Activated CD4-positive, alpha-beta T cell treated with anti-CD3 and anti-CD28 coated beads, Interleukin-2, amount 50 U/mL, for 4 hours (primary cell): ENCODE measurements at places on chromosomes 2 and 18.

GRCh38 chr18:3624935-3625741, 175.2 kb downstream of the TGIF1 start:
- DNase-seq: peak; percentile 61

DNA sequence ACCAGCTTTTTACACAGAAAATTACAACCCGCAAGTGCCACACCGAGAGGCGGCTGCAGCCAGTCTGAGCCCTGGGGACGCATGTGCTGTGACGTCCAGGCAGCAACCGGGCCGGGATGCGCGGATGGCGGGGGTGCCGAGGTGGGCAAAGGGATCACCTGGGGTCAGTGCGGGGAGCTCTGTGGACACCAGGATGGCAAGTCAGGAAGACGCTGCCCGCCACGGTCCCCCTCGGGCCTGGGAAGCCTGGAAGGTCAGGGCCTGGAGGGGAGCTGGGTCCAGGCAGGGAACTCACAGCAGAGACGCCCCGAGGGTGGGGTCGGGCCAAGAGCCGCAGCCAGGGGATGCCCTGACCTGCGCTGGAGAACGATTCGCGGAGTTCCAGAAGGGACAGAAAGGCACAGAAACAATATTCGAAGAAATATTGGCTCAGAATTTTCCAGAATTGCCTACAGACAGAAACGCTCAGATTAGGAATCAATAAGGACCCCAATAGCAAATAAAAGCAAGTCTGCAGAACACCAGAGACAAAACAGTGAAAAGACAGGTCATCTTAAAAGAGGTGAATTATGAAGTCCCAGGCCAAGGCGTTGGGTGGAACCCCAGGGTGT, 11.7 kb upstream of the KIF1A start:
- DNase-seq: no peak

DNA sequence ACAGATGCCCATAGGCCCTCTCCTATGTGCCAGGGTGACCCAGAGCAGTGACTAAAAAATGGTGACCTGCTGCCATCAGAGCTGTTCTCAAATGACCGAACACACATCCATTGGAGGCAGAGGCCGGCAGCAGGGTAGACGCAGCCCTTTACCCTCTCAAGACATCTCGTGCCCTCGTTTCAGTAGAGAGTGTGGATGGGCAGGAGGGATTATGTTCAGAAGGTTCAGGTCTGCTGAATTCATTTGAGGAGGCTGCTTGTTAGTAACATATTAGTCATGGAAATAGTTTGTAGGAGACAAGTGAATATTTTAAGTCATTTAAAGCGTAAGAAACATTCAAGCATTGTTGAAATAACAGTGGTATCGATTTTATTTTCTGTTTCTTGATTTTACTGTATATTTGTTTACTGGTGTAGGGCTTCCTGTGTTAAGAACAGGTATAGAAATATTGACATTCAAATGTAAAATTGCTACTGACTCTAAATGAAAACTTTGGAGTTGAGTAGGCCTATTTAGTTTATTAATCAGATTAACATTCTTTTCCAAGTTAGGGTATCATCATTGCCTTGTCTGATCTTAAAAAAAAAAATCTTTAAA, 82.6 kb downstream of the ZNF532 start:
- no peak for DNase-seq

GRCh38 chr2:15836689-15837610, 103.4 kb upstream of the MYCN start:
- DNase-seq: no peak

GRCh38 chr2:215870986-215871385, 142.4 kb downstream of the MREG start:
- DNase-seq: no peak

- DNase-seq: no peak
Observed at GRCh38 chr2:151478011-151478410, 68.3 kb downstream of the RIF1 start.
